ENCODE measurements at places on chromosomes 1 and 21.

GRCh38 chr1:53061859-53062707, at the start of gene PODN:
PODN (plus strand) TSS chr1:53062213; CDS start chr1:53069856, 7,643 bp downstream.
- DNase-seq = no peak

DNA sequence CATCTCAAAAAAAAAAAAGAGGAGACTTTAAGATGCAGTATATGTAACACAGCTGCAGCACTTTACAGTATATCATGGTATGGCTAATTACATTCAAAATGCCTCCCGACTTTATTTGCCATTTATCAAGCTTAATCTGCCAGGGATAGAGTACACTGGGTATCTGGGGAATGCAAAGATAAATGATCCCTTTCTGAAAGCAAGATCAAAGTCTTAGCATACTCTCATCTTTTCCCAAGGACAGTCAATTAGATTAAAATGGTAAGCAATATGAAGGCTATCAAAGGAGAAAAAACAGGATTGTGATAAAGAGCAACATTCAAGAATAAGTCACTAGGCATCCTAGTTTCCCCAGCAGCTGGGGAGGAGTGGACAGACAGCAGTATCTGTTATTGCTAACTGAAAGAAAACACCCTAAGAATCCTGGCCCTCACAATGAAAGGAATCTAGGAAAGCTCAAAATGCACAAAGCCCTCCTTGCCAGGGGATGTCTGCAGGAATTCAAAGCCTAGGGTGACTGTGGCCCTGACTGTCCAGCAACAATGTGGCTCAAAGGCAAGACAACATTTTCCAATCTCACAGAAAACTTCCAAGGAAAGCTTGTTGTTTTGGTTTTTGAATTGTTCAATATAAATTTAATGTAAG, 56.7 kb upstream of the RAP1GAP start:
- DNase-seq = no peak

GRCh38 chr1:228337711-228338520, 68.7 kb downstream of the TRIM11 start:
- no peak for DNase-seq

DNA sequence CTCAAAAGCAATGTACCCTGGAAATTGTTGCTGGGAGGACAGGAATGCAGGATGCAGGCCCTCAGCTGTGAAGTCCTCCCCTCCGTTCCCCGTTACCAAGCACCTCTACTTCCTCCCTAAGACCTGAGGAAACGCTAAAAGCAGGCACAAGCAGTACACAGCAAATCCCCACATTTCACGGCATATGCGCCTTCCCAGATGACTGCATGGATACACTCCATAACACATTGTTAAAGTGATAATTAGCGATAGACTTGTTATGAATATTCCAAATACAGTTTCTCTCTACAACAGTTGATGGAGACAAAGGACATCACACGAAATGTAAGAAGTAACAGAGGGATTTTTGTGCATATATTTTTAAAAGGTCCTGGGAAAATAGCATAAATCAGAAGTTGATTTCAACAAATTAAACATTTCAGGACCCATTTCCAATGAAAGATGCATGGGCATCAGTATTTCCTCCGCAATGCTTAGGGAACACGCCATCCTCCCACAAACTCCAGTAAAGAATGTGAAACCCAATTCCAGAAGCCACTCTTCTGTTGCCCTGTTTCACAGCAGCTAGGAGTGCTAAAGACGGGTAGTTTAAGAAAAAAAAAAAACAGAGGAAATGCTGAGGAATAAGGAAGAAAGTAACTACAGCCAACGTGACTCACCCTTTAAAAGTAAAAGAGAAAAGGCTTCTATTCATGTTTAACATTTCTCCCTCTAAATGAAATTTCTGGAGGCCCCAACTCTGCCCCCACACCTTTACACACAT, 75.5 kb downstream of the HIVEP3 start:
- DNase-seq = no peak

GRCh38 chr1:165524639-165525285, 19.0 kb upstream of the LRRC52 start:
- DNase-seq = no peak

- DNase-seq = no peak
Observed at GRCh38 chr1:7177021-7177420, 391.8 kb downstream of the CAMTA1 start.

GRCh38 chr1:168654198-168654915, 74.6 kb downstream of the DPT start:
- no peak for DNase-seq

GRCh38 chr1:225691377-225691776, 38.5 kb upstream of the ENAH start:
- no peak for DNase-seq

DNA sequence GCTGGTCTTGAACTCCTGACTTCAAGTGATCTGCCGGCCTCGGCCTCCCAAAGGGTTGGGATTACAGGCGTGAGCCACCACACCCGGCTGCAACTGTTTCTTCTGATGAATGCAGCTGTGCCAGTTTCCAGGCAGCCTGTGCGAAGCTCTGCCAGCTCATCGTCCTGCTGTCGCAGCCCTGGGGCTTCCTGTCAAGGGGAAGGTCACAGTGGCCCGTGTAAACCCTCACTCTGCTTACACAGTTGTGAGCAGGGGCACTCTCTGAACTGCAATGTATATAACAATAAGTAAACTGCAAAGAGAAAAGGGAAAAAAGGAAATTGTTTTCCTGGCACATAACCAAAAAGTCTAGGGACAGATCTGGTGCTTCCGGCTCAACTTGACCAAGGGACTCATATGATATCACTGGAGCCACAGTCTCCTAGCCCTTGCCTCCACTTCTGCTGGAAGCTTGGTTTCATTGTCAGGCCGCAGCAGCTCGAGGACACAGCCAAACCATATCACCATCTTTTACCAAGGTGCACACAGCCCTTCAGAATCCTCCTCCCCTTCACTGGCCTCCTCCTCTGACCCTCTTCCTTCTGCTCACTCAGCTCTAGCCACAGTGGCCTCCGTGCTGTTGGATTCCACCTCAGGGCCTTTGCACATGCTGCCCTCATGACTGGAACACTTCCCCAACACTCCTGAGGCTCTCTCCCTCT, 22.8 kb upstream of the LBR start:
- DNase-seq = no peak

DNA sequence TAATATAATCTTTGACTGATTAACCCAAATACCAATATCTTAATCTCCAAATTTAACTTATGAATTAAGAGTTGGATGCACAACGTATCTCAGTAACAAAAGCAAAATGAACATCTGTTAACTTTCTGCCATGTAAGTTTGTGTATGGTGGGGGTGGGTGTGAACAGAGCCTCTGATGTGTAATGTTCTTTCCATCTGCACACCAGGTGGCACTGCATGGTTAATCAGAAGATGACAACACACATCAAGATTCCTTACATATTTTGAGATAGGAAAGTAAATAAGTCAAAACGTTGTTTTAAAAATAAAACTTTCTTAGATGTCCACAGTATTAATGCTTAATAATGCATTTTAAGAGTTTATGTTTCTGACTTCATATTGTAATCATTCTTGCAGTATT, 251.9 kb downstream of the DPYD start:
- DNase-seq = no peak

DNA sequence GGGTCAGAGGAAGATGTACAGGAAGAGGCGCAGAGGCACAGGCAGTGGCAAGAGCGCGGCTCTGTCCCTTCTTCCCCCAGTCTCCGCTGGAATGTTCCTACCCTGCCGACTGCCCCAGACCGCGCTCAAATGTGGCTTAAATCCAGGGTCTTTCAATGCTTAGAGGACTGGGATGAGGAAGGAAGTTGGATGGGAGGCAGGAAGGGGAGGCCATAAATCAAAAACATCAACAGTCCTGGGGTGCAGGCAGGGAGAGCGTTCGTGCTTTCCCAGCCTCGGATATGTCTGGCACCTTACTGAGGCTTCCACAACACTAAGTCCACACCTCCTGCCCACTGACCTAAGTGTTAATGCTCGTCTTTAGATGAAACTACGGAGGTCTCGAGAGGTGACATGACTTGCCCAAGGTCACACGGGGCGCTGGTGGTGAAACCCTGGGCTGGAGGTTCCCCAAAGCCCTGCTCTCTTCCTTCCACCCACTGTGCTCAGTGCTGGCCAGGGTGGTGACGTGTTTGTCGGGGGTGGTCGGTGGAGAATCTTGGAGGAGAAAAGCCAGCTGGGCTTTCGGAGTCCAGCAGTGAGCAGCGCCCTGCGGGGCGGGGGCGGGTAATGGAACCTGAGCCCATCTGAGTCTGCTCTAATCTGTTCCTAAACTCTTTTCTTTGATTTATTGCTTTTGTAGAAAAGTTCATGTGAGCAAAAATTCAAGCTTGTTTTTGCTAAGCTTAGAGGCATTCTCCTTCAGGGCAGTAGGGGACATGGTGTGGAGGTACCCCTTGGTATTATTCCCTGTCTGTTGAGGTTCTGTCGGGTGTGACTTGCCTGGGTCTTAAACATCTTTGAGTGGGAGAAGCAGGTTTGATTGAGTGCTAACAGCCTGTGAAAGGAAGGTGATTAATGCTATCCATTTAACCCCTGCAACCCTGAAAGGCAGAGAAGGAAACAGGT, 708 bp downstream of the CDA start:
- no peak for DNase-seq

DNA sequence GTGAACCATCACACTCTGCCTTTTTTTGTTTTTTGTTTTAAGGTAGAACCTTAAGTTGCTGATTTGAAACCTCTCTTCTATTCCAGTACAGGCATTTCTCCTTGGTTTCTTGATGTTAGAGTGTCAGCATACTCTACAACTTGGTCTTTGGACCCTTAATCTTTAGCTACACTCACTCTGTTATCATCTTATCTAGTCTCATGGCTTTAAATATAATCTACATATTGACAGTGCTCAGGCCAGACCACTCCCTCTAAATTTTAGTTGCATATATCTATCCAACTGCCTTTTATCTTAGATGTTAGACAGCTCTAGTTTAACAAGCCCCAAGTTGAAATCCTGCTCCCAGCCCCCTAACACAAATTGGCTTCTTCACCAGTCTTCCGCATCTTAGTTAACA, 22.1 kb downstream of the NME7 start:
- no peak for DNase-seq

- DNase-seq = no peak
Observed at GRCh38 chr1:8091691-8092090, 65.6 kb upstream of the ERRFI1 start.

GRCh38 chr1:7941437-7941793, 776 bp upstream of the TNFRSF9 start:
- DNase-seq = no peak

- DNase-seq = no peak
Observed at GRCh38 chr21:46322351-46323226, 1.1 kb downstream of the C21orf58 start.

DNA sequence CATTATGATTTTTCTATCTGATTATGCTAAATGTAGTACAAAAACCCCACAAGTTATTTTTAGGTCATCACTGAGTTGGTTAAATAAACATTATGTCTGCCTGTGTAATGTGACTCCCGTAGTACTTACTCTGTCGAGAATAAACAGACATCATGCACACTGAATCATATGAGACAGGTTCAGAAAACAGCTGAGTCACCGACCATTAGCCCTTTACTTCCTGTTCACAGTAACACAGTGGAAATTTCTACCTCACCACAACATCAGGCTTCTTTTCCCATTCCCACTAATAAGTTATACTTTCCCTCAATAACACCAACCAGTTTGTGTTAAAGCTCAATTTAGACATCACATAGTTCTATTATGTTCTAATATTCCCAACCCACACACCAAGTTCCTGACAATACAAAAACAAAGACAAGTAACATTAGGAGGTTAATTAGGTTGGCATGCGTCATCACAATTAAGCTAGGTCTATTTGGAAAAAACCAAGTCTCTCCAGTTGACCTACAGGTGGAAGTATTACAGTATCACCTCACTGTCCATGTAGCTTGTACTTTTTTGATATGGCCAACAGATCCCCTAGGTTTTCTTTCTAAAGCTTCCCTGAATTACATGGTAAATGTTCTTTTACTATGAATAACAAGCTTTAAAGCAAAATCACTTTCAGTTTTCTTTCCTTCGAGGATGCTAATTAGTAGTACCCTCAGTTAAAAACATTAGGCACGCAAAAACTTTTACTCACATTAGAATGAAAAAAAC, 154.2 kb downstream of the EIF4G3 start:
- DNase-seq = peak; percentile 42

- DNase-seq = no peak
Observed at GRCh38 chr1:56517404-56518130, 61.8 kb downstream of the PLPP3 start.

DNA sequence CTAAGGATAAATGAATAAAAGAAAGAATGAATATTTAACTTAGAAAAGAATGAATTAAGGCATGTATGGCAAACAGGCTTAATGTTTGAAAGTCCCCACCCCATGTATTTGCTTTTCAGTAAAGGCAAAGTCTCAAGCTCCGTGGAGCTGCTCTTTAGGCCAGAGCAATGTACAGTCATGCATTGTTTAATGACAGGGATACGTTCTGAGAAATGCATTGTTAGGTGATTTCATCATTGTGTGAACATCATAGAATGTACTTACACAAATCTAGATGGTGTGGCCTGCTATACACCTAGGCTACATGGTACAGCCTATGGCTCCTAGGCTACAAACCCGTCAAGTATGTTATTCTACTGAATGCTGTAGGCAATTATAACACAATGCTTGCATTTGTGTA, 51.6 kb upstream of the SPATA6 start:
- no peak for DNase-seq

DNA sequence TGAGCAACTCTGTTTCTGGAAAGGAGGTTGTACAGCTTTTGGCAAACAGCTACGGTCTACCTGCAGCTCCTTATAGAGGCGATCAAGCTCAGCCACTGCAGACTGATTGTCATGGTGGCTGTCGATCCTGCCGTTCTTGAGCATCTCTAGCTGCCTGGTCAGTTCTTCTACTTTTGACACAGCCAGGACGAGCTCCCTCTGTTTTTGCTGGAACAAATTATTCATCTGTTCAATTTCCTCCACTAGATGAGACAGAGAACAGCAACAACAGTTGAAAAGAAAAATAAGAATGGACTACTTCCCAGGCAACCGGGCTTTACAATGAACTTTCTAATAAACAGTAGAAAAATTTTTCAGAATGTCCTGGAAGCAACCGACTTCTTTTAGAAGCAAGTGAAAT, 42.5 kb downstream of the TP53BP2 start:
- no peak for DNase-seq

- DNase-seq = no peak
Observed at GRCh38 chr1:203120325-203121153, 7.0 kb upstream of the ADORA1 start.

DNA sequence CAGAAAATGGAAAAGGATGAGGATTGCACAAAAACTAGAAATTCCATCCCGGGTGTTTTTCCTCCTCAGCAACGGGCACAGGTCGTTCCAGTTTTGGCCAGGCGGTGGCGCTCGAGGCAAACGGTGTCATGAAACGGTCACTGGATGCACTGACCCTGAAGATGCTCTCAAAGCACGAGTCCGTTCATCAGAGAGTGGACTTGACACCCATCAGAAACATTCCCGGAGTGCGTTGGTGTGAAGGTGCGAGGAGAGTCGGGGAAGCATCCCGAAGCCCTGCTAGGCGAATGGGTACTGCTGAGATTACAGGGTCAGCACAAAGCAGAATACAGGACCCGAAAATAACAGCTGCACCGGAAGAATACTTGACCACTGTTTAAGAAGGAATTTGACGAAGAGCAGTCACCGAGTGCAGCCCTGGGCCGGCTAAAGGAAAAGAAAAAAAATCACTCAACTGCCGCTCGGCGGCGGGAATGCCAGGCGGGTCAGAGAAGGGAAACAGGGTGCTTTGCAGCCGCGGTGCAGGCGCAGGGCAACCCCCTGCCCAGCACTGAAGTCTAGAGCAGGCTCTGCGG, 71.7 kb upstream of the ETS2 start:
- DNase-seq = peak; percentile 58
